Common myeloid progenitor, CD34-positive (primary cell): ENCODE measurements at places on chromosomes 2 and 18.
A peak's percentile ranks its signal among the peaks of the same experiment; 100 is the strongest.

GRCh38 chr18:755506-755905, 43.1 kb upstream of the ENOSF1 start:
- no peak for DNase-seq

- DNase-seq, result peak; percentile 56
Observed at GRCh38 chr2:240974771-240975572, 23.4 kb upstream of the SNED1 start.

- DNase-seq, result no peak
Observed at GRCh38 chr2:86224645-86225355, 25.5 kb downstream of the MRPL35 start.

- no peak for DNase-seq
Observed at GRCh38 chr18:71075147-71075546, 786.3 kb downstream of the SOCS6 start.

DNA sequence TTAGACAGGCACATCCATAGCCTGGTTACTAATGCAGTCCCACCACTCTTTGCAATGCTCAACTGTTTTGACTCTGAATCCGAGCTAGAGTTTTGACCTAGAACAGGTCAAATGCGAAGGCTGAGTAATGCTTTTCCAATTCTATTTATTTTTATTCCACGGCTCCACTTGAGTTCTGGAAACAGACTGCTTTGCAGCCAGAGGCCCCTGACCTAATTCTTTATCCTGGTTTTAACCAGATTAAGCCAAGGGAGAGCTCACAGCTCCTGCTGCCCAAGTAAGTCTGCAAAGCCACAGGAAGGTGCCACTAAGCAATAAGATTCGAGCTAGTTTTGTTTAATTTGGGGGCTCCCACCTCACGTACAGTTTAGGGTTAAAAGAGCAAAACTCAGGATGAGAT, 51.4 kb downstream of the MREG start:
- DNase-seq, result no peak

GRCh38 chr2:66897691-66898150, 462.8 kb downstream of the MEIS1 start:
- no peak for DNase-seq

GRCh38 chr2:176123411-176124109, 1.0 kb downstream of the HOXD9 start:
- DNase-seq, result no peak

GRCh38 chr2:70941186-70941585, 5.5 kb downstream of the ATP6V1B1 start:
- DNase-seq, result no peak

DNA sequence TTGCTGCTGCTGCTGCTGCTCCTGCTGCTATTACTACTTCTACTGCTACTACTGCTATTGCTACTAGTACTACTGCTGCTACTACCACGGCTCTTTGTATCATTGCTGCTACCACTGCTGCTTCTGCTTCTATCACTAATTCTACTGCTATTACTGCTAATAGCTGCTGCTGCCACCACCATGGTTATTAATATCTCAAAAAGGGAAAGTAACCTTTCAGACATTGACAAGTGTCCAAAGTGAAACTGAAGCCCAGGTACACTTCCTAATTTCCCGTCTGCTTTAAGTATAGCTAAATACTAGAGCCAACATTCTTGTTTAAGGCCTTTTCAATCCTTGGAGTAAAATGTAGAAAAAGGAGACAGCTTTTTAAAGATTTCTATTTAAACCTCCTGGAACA, 45.4 kb upstream of the EHBP1 start:
- DNase-seq, result no peak

DNA sequence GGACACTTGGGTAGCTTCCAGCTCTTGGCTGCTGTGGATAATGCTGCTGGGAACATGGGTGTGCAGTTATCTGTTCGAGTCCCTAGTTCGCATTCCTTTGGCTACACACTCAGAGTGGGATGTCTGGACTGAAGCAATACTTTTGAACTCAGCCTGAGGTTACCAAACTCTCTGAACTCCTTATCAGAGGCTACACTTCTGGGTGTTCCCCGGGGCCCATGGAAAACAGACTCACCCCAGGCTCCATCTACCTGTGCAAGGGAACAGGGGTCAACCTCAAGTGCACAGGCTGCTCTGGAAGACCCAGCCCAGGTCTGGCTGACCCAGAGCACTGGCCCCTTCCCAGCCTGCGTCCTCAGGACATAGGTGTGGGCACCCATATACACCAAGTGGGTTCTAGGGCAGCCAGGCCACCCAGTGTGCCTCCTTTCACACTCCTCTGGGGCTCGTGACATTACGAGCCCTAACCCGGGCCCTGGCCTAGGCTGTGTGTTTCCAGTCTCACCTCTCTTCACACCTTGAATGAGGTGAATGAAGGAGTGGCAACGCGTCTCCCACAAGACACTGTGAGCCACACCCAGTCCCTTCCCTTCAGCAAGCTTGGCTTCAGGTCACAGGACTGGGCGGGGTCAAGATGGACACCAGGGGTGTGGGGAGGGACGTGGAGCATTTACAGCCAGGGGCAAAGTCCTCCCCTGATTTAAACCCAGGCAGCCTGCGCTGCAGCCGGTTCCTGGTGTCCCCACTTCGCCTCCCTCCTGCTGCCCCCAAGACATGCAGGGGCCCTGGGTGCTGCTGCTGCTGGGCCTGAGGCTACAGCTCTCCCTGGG, at the start of gene ALPI:
ALPI (plus strand) TSS at position 728 of the 830 bp plus-strand sequence; CDS start at position 775, 47 bp downstream.
- no peak for DNase-seq

DNA sequence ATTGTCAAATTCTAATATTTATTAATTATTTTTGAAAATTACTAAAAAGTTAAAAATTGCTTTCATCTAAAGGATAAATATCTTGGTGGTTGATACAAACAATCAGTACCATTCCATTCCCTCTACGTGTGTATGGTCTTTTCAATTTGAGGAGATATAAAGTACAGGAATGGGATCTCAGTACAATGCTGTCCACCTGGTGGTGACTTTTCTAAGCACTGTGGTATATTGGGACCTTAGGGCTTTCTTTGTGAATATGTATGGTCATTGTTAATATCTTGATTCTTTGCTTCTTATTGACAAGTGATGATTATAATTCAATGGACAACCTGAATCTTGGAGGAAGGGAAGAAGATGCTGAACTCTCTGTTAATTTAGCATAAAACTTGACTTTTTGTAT, 83.1 kb downstream of the NBEAL1 start:
- DNase-seq, result peak; percentile 19

GRCh38 chr2:209526561-209526960, 102.7 kb downstream of the MAP2 start:
- peak; percentile 25 for DNase-seq

DNA sequence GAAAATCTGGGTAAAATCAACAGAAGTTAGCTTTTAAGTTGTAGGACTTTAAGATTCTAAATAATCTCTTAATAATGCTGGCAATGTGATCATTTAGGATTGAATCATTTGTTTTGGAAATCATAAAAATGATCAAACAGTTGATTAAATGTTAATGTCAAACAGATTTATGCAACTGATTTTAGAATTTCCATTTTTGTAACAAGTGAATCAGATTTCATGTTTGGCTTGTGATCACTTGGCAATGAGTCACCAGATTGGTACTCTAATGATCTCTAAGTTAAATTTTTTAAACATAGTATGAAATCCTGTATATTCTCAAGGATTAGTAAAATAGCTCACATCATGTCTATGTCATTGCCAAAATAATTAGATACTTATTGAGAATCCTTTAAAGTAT, 50.1 kb upstream of the UNC80 start:
- DNase-seq, result no peak

DNA sequence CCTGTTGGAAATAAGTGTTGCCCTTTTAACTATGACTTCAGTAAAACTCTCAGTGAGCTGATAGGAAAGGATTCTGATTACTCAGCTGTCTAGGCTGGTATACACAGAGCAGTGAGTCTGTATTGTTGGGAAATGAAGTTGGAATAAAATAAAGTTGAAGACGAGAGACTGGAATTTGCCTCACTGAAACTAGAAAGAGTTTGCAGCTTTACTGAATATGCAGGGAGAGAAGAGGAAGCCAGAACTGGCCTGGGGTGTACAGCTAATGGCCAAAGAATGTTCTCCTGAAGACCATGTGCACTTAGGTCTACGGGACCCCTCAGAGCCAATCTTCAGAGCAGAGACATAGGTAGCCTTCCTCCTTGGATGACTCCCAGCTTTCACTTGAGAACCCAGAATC, 26.5 kb downstream of the EIF4E2 start:
- DNase-seq, result no peak

GRCh38 chr18:4704781-4705180, 249.7 kb upstream of the DLGAP1 start:
- no peak for DNase-seq

DNA sequence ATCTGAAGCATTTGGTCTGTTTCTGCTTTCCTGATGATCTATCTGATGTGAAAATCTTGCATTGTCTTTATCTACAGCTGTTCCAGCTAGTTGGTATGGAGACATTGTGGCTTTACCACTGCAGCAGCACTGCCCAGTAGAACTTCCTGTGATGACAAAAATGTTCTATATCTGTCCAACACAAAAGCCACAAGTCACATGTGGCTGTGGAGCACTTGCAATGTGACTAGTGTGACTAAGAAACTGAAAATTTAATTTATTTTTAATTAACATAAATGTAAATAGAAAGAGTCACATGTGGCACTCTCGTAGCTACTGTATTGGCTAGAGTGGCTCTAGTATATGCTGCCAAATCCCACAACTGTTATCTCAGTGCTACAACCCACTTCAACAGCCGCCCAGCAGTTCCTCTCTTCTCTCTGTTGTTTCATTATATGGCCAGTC, 425.7 kb downstream of the SETBP1 start:
- DNase-seq, result peak; percentile 93

DNA sequence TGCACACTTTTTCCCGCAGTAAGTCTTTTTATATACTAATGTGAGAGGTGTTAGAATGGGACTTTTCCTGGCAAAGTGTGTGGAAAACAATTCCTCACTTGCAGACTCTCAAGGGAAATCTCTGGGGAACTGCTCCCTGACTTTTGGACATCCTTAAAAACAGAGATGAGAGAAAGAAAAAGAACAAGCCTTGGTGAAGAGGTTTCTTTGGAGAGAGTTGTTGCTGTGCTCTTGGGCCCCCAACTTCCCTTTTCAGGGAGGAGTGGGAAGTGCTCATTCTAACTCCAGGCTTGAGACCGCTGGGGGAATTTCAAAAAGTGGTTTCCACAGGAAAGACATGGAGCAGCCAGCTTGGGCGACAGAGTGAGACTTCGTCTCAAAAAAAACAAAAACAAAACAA, 142.6 kb upstream of the SPRED2 start:
- DNase-seq, result no peak
